DMS 273 treated with DMSO at 0.1 percent for 48 hours (cell line): ENCODE measurements at places on chromosomes 6 and 20.

- no peak for DNase-seq
Observed at GRCh38 chr6:118895859-118896258, 1.9 kb downstream of the ASF1A start.

- no peak for DNase-seq
Observed at GRCh38 chr20:31860390-31861134, 9.8 kb downstream of the DUSP15 start.

DNA sequence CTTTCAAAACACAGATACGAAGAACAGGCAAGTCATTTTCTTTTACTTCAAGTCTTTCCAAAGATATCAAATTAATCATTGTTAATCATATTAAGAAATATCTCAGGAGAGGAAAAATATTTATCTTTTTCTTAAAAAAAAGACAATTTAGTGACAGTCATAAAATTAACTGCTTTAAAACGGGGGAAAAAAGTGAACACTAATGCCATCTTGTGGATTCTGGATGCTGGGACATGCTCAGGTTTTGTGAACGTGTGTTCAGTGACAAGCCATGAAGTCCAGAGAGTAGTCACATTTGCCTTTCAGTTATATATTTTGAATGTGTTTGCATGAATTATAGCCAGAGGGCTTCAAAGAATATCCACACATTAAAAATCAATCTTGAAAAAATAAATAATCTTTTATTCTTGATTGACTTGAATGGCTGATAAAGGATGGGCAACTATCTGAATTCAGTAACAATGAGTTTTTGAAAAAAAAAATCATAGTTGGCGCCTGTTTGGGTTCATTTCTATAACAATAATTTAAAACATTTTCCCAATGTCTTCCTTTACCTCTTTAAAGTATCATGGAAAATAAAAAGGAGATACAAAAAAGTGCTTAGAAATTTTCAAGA lies 74.7 kb upstream of the NOX3 start:
- DNase-seq: no peak

- DNase-seq: no peak
Observed at GRCh38 chr6:20447157-20447556, 45.5 kb downstream of the E2F3 start.

DNA sequence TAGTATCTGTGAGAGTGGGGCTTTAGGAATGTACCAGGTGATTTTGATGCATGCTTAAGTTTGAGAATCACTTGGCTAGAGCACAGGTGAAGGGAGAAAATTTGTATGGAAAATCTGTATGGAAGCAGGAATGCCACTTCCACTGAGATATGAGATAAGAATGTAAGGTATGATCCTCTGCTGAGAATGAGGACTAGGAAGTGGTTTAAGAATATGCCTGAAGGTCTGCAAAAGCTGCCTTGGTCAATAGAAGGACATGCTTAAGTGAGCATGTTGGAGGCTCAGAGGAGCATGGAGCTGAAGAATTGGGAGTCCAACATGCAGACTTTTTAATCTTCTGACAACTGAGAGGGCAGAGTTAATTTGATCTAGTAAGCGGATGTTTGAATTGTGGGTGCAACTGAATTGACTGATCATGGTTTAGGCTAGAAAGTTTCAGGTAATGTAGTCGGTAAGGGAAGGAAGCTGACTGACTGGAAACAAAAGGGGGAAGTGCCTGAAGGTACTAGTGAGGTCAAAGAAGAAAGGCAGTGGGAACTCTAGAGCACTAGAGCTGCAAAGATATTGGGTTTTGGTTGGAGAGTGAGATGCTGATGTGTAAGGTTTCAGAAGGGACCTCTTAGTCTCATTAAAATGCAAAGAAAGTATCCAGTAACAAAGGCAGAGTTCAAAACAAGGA lies 28.6 kb upstream of the NOTCH4 start:
- no peak for DNase-seq

GRCh38 chr20:50455656-50456451 lies 54.3 kb upstream of the PTPN1 start:
- DNase-seq: no peak

DNA sequence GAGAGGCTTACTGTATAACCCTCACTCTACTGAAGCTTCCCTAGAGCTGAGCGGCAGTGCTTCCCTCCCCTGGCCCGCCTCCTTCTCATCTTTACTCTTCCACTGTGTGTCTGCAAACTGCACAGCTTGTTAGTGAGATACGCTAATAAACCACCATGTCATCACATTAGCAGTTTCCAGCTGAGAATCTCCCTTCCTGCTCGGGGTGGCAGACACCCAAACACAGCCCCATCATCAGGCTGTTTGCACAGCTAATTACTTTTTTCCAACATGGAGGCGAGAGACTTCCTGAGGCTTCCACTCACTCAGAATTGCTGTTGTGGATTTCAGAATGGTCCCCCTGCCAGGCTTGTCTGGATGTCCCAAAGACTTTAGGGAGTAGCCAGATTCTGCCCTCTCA lies 444.9 kb upstream of the SULF2 start:
- DNase-seq: no peak

DNA sequence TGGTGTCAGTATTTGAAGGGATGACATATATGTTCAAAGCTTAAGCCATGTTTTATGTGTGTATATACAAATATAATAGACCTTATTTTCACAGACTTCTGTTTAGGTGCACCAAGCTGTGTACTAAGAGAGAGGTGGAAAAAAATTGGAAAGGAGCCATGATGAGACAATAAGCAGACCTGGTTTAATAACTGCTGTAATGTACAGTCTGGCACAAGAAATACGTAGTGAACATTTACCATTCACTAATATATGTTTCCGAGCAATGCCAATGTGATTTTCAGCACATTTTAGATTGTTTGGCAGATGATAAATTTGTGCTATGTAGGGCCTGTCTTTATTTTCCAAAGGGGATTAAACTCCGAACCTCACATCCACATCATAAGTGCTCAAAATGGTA lies 116.3 kb downstream of the KHDC1L start:
- no peak for DNase-seq

DNA sequence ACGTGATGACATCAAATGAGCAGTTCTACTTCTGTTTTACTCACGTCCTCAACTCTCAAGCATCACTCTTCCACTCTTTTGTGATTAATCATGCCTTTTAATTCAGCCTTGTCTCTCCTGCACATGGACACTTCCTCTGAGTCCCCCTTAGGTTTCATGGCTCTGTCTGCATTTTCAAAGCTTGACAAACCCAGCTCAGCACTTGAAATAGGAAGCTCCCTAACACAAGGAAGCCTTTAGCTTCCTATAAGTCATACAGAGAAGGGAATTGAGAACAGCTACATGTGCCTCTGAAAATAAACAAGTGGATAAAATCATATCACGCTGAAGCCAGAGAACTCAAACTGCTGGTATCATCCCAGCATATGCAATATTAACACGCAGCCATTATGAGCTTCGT lies 21.2 kb downstream of the KIF16B start:
- no peak for DNase-seq

GRCh38 chr6:76682842-76683241 lies 610.4 kb upstream of the IMPG1 start:
- no peak for DNase-seq
